ENCODE measurements at places on chromosomes 7 and 10.

DNA sequence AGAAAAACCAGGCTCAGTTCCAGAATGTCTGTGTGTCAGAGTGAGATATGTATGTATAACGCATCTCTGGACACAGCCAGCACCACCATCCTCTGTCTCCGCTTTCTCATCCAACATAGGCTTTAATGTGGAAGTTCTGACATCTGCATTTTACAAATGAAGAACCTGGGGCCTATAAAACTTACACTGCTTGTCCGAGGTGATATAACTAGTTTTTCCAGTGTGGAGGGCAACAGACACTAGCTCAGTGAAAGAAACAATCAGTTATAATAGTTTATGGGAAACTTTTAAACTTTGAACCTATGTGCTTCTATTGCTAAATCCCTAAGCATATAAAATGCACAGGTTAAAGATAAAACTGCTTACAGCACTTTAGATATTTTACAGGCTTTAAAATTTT is 208.7 kb downstream of the CRPPA start:
- no peak for DNase-seq

GRCh38 chr10:13871776-13872175 is 285.0 kb downstream of the PRPF18 start:
- no peak for DNase-seq

GRCh38 chr10:126087796-126088505 is 191.6 kb downstream of the FANK1 start:
- DNase-seq = no peak

DNA sequence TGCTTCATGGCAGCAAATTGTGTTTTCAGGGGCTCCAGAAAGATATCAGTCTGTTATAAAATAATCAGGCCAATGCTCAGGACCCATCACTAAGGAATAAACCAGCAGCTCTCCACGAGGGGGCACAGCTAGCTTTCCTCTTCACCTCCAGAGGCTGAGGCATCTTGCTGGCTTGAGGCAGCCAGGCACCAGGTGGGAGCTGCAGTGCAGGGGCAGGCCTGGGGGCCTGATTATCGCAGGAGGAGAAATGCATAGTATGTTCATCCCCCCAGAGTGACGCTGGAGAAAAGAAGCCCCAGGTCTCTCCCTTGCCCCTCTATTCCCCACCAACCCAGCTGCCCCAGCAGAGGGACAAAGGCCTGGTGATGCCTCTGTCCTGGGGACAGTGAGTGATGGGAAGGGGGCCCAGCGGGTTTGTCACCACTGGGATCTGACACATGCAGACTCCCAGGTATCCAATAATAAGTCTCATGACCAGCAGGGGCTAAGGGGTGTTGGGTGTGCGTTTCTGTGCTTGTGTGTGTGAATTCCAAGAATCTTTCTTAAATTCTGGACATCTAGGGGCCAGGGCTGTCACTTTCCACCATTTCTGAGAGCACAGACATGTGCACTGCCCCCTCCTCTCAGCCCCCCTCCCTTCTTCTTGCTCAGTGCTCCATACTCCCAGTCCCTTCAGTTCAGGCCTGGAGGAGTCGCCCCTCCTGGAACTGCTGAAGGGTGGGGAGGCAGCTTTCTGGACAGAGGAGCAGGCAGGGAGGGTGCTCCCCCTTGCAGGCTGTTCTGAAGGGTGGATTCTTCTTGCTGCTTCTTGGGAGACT is 128.1 kb upstream of the FAM20C start:
- peak; percentile 38 for DNase-seq

DNA sequence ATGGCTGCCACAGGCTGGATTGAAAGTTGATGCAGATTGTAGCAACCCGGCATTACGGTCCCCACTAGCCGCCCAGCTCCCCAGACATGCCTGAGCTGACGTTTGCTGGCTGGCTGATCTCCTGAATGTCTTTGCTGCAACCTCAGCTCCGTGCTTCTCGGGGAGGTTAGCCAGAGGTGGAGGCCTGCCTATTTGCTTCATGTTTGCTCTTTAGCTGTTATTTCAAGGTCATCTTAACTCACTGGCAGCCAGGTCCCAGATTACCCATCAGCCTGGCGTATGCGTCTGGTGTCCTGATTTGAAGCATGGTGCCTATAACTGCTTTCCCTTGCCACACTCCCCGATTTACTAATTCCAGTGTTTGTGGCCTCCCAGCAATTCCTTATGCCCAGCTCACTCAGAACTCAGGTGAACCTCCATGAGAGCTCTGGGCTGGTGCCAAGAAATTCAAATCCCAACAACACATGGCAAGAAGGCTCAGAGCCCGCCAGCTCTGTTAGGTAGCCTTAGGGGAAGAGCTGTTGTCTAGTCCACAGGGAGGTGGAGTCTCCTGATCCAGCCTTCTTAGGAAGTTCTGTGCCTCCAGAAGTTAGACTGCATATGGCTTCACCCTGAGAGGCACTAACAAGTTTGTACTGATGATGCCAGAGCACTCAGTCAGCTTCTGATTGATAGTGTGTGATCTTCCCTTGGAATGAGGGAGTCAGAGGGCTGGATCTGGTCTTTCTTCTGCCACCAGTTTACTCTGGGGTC is 69.7 kb upstream of the EXOC4 start:
- DNase-seq = no peak

DNA sequence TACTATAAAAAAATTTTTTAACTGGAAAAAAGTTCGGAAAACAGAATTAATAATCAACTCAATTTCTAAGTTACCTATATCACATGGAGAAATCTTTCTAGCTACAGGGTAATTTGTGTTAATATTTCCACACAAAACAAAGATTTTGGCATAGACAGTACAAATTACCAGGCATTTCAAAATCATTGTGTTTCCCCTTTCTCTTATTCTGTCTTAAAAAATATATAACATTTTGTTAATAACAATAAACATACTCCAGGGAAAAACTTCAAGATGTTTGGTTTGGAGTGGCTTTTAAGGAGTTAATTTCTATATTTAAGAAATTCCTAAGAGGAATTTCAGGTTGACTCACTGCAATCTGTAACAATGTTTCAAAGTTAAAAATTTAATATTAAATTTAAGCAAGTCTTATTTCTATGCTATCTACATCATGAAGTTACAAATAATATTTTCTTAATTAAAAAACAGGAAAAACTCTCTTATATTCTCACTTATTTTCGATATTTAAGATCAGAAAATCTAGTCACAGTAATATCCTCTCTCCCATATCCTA is 132.6 kb downstream of the NRBF2 start:
- no peak for DNase-seq
